ENCODE measurements at places on chromosomes 4 and X.

DNA sequence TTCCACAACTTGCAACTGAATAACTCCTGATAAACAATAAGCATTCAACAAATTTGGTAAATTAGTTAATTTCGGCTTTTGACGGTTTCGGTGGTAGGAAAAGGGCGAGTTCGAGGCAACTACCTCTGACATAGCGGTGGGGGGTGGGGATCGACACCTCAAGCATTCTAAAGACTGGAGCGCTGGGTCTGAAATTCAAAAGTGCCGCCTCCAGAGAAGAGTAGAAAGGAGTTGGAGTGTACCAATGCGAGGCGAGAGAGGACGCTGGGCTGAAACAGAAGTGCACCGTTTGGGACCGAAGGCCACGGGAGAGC is 725 bp downstream of the SMC1A start:
- H3K27ac ChIP-seq = peak overlapping the region; percentile 89
- H3K27me3 ChIP-seq = no peaks in the 10 kb centered on the region
- peaks cover 10% of the 10 kb centered on the region for H3K4me1 ChIP-seq
- no peaks in the 10 kb centered on the region for H3K36me3 ChIP-seq
- H3K4me3 ChIP-seq = peak overlapping the region; percentile 81

- no peak overlapping the region for H3K4me3 ChIP-seq
- H3K36me3 ChIP-seq = no peaks in the 10 kb centered on the region
- H3K27me3 ChIP-seq = no peaks in the 10 kb centered on the region
- H3K4me1 ChIP-seq = no peaks in the 10 kb centered on the region
Measured at GRCh38 chr4:11566444-11567022, 137.8 kb upstream of the HS3ST1 start.

DNA sequence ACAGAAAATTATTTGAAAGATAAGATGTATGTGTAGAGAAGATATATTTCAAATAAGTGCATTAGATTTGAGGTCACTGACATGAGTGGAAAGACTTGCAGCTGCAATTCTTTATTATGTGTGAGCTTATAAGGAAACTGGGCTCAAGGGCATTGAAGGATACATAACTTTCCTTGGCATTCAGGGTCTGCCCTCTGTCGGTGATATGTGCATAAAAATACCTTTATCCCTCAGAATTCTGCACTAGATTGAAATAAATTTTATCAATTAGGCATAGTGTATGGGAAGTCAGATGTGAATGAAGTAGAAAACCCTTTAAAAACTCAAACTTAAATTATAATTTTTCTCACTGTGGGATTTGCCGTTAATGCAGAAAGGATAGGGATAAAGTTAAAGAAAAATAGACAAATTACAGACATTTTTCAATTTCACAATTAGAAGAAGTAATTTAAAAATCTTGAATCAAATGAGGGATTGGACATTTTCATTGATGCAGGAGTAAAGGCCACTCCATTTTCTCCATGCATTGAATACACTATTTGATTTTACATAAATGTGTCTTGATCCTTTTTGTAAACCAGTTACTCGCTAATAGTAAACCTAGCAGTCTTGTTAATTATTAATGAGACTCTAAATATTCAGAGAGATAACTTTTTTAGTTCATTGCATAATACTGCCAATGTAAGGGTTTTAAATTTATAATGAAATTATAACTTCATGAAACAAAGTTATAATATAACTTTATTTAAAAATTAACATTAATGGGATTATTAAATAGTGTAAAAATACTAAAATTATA is 21.0 kb upstream of the ETNPPL start:
- H3K27me3 ChIP-seq = no peaks in the 10 kb centered on the region
- H3K36me3 ChIP-seq = no peaks in the 10 kb centered on the region
- no peak for DNase-seq
- no peak overlapping the region for H3K27ac ChIP-seq
- no peaks in the 10 kb centered on the region for H3K4me1 ChIP-seq

DNA sequence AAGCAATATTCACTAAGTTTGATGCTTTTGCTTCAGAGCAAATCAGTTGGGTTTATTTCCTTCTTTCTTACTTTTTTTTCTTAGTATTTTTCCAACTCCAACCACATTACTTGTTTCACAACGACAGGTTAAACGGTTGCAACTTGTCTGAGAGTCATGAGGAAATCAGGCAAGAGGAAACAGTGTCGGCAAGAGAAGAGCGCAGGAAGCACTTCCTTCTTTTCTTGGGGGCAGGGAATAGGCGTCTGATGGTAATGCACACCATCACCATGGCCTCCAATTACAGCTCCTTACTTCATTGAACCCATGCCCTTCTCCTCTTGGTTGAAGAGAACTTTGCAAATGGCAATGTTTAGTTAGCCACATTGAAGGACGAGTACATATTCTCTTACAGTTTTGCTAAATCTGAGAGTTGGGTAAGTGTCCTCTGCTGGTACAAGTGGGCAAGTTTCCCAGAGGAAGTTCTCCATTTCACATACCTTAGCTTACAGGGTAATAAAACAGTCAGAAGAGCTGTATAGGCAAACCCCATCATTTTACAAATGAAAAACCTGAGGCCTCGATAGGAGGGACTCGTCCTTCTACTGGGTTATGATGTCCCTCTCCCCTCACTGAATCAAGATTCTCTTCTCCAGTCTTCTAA is 8.3 kb upstream of the CXCL8 start:
- no peaks in the 10 kb centered on the region for H3K36me3 ChIP-seq
- no peak overlapping the region for H3K27ac ChIP-seq
- H3K27me3 ChIP-seq = no peaks in the 10 kb centered on the region
- no peak for DNase-seq
- H3K4me3 ChIP-seq = no peak overlapping the region

DNA sequence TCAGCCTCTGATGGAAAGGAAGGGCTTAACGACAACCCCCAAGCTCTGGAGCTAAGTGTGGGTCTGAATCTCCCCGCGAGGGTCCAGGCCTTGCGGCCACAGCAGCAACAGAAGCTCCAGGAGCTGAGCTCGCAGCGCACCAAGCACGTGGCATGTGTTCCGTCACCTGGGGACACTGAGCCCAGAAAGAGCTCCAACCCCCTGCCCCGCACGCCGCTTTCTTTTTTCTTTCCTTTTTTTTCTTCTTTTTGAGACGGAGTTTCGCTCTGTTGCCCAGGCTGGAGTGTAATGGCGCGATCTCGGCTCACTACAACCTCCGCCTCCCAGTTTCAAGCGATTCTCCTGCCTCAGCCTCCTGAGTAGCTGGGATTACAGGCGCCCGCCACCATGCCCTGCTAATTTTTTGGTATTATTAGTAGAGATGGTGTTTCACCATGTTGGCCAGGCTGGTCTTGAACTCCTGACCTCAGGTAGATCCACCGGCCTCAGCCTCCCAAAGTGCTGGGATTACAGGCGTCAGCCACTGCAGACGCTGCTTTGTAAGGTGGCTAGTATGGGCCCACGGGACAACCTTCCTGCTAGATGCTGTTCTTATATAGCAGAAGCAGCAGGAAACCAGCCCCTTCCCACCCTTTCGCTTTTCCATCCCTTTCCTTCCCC is 685 bp upstream of the TNIP2 start:
- no peak for DNase-seq
- H3K27me3 ChIP-seq = no peaks in the 10 kb centered on the region
- no peaks in the 10 kb centered on the region for H3K4me1 ChIP-seq
- peak overlapping the region; percentile 44 for H3K27ac ChIP-seq

DNA sequence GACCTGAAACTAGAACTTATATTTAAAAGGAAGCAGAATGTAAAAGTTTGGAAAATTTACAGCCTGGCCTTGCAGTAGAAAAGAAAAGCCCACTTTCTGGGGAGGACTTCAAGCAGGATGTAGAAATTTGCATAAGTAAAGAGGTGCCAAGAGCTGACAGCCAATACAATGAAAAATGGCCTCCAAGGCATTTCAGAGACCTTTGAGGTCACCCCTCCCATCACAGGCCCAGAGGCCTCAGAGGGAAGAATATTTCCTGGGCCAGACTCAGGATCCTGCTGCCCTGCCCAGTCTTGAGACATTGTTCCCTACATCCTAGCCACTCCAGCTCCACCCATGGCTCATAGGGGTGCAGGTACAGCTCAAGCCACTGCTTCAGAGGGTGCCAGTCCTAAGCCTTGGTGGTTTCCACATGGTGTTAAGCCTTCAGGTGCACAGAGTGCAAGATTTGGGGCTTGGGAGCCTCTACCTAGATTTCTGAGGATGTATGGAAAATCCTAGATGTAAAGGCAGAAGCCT is 518.9 kb upstream of the INTU start:
- DNase-seq = no peak
- no peaks in the 10 kb centered on the region for H3K27me3 ChIP-seq
- no peak overlapping the region for H3K4me3 ChIP-seq
- no peaks in the 10 kb centered on the region for H3K36me3 ChIP-seq

- no peak for DNase-seq
- H3K4me1 ChIP-seq = no peaks in the 10 kb centered on the region
- H3K4me3 ChIP-seq = no peak overlapping the region
Measured at GRCh38 chr4:135575041-135575440, 1373.5 kb upstream of the PABPC4L start.

DNA sequence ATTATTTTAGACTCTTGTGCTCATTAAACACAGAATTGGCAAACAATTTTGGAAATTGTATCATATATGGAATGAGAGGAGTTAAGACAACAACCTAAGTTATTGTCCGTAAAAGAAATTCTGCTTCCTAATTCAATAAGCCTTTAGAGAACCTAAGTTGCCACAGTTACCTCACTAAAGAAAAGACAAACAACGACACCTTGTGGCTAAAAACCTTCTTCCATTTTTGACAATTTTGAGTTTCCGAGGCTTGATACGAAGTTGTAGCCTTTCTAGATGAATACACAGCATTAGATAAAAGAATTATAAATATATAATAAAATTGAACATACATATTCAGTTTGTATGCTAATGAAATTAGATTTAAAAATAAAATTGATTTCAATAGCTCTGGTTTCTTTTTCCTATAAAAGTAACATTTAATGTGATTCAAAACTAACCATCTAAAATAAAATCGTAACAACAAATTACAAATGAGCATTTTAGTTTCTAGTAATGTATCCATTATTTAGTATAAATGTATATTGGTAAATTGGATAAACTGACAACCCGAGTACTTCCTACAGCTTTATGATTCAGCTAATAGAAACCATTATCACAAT is 275.1 kb downstream of the GPM6A start:
- no peaks in the 10 kb centered on the region for H3K4me1 ChIP-seq
- H3K36me3 ChIP-seq = no peaks in the 10 kb centered on the region
- no peak overlapping the region for H3K27ac ChIP-seq

DNA sequence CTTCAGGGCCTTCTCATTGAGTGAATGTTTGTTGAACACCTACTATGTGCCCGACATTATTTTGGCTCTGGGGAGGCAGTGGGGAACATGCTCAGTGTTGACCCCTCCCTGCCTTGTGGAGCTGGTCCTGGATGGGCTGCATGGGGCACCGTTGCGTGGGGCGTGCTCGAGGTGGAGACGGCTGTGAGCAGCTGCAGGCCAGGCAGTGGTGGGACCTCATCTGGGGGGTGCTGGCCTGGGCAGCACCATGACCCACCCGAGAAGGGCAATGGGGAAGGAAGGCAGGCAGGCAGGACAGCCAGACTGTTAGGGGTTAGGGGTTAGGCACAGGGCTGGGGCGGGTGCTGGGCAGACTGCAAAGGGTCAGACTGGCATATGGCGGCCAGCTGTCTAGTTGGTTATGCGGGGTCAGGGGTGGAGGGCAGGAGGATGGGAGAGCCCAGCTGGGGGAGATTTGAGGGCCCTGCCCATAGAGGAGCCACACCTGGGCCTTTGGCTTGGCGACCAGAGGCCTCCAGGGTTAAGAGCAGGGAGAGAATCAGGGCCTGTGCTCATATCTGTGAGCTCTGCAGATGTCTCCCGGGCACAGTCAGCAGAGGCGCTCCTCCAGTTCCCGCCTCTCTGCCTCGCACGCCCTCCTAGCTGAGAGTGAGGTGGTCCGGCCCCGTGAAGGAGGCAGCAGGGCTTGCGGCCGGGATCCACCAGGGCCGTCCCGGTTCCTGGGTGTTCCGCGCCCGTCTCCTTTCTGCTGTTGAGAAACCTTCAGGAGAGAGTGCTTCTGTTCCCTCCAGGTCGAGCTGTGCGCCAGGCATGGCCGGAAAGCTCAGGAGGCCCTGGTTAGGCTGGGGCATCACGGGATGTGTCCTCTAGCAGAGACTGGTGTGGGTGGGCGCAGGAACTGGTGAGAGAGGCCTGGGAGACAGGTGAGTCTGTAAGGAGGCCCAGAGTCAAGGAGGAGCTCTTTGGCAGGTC is 73.3 kb downstream of the RGS12 start:
- peaks cover 15% of the 10 kb centered on the region for H3K4me1 ChIP-seq
- H3K36me3 ChIP-seq = no peaks in the 10 kb centered on the region
- no peak for DNase-seq
- no peaks in the 10 kb centered on the region for H3K27me3 ChIP-seq

GRCh38 chrX:46866726-46867125 is 29.9 kb downstream of the RP2 start:
- DNase-seq = no peak
- H3K27me3 ChIP-seq = no peaks in the 10 kb centered on the region
- no peaks in the 10 kb centered on the region for H3K36me3 ChIP-seq
- H3K4me3 ChIP-seq = no peak overlapping the region
